Esophagus squamous epithelium (tissue), 5 donors: ENCODE measurements at places on chromosomes 16 and 17. TPM values are rescaled to one million over a fixed set of nuclear protein-coding genes. Genes with fewer than 3 reads are reported as not detected.

Gene GRB7
- total RNA-seq: 62.1 TPM

Gene TVP23A
- not detected for total RNA-seq

Gene HSPB9
- not detected for total RNA-seq

Gene WSCD1
- total RNA-seq: not detected
